ENCODE measurements at places on chromosomes 7 and 10.
A peak's percentile ranks its signal among the peaks of the same experiment; 100 is the strongest.

DNA sequence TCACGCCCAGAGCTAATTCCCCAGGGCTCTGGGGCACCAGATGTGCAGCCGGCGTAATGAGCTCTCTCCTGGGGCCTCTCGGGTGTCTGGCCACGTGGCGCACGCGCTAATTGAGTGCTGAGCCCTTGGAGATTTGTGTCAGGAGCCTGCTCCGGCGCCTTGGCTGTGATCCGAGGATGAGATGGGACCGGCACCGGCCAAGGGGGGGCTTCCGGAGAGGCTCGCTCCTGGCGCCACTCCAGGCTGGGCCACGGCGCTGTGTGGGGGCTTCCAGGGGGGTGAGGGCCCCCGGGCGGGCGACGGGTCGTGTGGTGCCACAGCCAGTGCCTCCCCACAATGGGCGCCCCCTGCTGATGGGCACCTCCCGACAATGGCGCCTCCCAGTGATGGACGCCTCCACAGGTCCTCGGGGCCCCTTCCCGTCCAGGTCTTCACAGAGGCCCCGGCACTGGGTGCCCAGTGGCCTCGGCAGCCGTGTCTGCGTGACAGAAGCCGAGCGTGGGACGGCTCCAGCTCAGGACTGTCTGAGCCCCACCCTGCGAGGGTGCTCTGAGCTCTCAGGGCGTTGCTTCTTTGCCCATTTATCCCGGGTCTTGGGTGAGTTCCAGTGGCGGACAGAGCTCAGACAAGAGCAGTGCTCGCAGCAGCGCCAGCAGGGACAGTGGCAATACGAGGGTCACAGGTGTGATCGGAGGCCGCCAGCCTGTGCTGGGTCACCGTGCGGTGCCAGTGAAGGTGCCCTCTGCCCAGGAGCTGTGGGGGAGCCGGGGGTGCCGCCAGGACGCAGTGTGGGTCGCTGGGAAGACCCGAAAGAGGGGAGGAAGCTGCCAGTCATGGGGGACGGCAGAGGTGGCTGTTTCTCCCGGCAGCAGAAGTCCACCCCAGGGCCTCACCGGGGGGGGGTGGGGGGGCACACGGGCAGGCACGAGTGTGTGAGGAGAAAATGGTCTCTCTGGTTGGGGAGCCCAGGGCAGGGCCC is 8.2 kb upstream of the NKX6-2 start:
- no peak for DNase-seq

- no peak for DNase-seq
These were observed 35.1 kb upstream of the COBL start for GRCh38 chr7:51351661-51352060.

DNA sequence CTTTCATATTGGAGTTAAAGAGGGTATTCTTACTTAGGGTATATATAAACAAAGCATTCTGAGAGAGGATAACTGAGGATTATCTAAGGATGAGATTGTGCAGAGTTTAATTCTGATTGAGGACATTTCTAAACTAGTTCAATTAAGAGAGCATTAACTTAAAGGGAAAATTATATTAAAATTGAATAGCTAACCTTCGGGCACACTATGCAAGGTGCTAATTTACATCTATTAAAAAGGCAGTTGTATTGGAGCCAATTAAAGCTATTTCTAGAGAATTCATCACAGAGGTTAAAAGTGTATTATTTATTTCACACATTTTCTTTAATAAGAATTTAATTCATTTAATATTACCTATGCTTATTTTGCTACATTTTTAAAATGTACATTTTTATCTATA is 17.0 kb upstream of the PIK3CG start:
- no peak for DNase-seq

DNA sequence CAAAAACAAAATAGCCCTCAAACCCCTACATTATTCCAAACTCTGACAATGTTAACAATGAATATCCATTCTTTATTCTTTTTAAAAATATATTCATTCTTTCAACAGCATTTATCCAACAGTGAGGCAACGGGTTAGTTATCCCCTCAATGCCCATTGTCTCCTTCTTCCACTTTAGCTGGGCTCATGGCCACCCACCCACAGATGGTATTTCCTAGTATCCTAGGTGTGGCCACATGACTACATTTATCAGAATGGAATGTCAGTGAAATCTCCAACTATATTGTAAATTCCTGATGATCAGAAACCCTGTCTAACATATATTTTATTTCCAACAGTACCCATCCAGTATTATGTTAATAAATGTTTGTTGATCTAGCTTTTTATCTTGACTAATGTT is 13.6 kb downstream of the HOXA1 start:
- no peak for DNase-seq

- no peak for DNase-seq
These were observed 645.1 kb downstream of the KCNMA1 start for GRCh38 chr10:76992467-76992866.

DNA sequence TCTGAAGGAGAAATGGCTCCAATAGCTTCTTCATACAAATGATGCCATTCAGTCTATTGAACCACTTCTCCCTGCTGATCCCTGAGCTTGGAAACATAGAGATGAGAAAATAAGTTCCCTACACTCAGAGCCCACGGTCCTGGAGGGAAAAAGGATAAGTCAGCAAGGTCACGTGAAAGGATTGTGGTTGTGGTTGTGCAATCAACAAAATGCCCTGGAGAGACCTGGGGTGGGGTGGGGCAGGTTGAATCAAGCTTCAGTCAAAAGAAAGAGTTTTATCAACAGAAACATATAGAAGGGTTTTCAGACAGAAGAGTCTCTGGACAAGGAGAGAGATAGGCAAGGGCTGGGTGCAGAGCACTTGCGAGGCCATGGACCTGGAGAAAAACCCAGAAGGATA is 30.1 kb downstream of the C10orf90 start:
- DNase-seq, result no peak

GRCh38 chr10:122285506-122286444 is 14.7 kb downstream of the BTBD16 start:
- DNase-seq, result no peak

DNA sequence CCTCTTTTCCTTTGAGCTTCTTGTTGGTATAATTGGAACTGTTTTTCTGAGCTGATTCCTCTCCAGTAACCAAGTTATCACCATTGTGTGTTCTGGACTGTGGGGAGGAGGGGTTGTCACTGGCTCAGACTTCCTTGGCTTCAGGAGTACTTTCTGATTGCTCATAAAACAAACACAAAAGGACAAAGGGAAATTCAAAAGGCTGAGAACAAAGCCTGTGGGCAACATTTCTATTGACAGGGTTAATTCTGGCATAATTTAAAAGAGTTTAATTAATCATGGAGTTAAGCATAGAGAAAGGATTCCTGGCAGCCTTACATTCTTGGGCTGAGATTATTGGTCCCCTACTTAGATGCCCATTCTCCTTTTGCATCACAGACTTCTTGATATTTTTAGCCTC is 222.9 kb upstream of the KMT2E start:
- DNase-seq, result no peak

DNA sequence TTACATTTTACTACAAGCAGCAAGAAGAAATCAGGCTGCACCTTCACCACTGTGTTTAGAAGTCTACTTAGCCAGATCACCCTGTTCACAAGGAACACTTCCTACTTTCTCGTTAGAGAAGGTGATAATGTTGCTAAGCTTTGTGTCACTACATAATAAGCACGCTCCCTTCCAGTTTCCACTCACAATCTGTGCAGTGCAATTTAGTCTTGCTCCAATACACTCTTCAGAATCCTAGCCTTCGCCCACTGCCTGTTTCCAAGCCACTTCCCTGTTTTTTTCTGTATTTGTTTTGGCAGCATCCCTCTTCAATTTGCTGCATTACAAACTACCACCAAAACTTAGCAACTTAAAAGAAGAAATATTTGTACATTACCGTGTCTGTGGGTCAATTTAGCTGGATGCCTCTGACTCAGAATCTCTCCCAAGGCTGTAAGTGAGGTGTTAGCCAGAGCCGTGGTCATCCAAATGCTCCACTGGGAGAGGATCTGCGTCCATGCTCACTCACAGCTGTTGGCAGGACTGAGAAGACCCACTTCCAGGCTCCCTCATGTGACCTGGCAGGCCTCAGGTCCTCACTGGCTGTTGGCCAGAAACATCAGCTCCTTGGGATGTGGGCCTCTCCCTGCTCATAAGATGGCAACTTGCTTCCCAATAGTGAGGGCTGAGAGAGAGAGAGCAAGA is 110.4 kb downstream of the PON1 start:
- DNase-seq, result no peak

DNA sequence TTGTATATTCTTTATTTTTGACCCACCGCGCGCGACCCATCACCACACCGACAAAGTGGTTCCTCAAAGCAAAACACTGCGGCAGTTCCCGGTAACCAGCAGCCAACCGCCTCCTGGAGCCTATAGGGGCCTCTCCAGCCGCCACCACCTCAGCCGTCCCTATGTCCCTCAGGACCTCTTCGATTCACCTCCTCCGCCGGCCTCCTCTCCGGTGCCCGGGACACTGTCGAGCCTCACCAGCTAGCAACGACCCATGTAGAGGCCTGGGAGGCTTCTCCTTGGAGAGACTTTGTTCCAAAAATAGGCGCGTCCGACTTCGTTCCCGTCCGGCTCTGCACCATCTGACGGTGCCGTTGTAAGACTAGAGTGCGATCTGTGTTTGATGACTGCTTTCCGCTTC is 158.8 kb downstream of the HGF start:
- DNase-seq, result no peak

GRCh38 chr7:98250789-98251188 is 1.2 kb downstream of the TECPR1 start:
- peak; percentile 27 for DNase-seq

DNA sequence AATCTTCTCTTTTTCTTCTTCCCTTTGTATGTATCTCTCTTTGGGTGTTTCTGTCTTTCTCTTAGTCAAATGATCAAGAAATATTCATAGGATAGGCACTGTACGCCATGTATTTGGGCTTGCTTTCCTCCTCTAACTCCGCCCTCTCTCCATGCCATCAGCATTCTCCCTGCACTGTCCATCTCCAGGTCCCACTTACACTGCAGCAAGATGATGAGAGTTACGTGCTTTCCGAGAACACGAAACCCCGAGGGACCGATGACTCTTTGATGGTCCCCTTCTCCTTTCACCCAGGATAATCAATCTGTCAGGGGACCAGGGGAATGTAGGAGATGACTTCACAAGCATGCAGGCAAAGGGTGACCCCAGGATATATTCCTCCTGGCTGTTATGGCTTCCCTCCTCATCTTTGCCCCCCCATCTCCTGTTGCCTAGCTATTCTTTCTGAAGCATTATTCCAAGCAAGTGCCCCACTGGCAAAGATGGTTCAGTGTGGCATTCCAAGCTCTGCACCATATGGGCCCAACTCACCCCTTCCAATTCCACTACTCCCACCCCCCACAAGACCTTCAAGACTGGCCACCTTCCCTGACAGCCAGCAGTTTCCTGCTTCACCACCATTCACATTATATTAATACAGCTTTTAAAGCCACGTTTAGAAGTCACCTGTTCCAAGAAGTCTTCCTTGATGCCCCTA is 40.0 kb downstream of the HIF1AN start:
- DNase-seq, result no peak

- DNase-seq, result peak; percentile 18
These were observed 132.6 kb downstream of the ST7 start for GRCh38 chr7:117085769-117086463.

- no peak for DNase-seq
These were observed 56.0 kb downstream of the NKX6-2 start for GRCh38 chr10:132729810-132730572.

- no peak for DNase-seq
These were observed 91.1 kb upstream of the DNAJB12 start for GRCh38 chr10:72445851-72446250.

DNA sequence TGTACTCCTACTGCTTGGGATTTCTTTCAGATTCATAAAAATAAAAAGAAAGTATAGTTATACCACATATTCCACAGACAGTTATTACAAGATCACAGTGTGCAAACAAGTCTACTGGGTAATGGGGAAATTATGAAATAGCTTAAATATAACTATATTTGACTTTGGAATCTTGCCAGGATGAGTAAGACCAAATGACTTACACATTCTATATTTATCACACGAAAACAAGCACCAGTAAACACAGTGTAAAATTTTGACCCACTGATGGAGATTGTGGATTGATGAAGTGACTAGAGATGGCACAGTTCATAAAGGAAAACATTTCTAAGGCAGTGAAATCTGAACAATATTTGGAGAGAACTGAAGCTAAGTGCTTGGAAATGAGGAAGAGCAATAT is 339.7 kb downstream of the THSD7A start:
- no peak for DNase-seq

DNA sequence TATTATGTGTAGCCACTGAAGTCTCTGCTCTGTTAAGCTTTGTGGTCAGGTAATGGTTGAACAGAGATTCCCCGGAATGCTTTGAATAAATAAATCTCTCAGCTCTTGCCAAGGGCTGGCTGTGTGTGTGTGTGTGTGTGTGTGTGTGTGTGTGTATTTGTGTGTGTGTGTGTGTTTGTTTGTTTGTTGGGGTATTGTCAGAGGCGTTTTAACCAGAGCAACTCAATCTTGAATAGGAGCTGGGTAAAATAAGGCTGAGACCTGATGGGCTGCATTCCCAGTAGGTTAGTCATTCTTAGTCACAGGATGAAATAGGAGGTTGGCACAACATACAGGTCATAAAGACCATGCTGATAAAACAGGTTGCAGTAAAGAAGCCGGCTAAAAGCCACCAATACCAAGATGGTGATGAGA is 256.2 kb upstream of the CACNA2D1 start:
- DNase-seq, result no peak

DNA sequence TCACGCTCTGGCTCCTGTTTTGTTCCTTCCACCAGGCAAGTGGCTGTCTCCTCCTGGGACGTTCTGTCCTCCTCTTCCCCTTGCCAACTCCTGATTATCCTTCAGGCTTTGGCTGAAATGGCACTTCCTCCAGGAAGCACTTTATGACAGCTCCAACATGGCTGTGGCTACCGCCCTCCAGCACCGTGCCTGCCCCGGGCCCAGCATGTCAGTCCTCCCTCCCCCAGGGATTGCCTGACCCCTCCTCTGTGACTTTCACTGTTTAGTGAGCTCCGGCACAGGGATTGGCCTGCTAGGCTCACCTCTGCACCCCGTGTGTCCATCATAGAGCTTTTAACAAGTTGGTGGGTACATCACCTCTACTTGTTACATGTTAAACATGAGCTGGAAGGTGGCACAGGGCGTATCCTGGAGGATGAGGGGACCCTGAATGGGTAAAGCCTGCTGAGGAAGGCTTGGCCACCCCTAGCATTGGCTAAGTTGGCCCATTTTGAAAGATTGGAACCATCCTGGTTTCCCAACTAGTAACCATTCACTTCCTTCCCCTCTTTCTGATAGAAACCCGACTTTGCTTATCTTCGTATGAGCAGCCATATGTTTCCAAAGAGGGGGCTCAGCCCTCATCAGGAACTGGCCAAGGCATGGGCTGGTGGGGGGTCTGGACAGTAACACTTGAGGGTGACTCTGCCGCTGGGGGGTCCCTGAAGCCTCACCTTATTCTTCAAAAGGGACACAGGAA is 10.5 kb upstream of the ADAMTS14 start:
- no peak for DNase-seq

DNA sequence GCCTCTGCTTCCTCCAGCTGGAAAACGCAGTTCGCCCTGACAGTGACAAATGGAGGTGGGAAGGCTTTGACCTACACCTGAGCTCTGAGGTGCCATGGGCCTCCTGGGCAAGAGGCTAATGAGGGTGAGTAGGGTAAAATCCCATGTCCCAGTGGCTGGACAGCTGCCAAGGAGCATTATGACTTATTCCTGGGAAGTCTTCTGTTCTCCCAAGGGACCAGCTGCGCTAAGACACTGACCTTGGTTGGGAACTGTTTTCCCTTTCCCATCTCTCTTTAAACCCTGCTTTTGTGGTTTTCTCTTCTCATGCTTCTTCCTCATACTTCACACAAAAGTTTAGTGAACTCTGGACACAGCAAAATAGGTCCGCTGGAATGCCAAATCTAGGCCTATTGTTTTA is 72.6 kb downstream of the COPG2 start:
- no peak for DNase-seq

All from T-helper 2 cell (primary cell).